Hindlimb muscle (tissue), 1 donor: ENCODE measurements at places on chromosomes 5 and 9. TPM values are rescaled to one million over a fixed set of nuclear protein-coding genes. Genes with fewer than 3 reads are reported as not detected.

Gene SPEF2
- polyA plus RNA-seq: 6.6 TPM

Gene GDNF
- polyA plus RNA-seq: 1.9 TPM

Gene TIMD4
- 2.0 TPM for polyA plus RNA-seq

Gene PHF24
- 0.23 TPM for polyA plus RNA-seq

Gene SLC25A25
- polyA plus RNA-seq: 14.9 TPM

Gene CDC25C
- 2.4 TPM for polyA plus RNA-seq

Gene SUSD3
- polyA plus RNA-seq: 2.2 TPM

Gene RASGEF1C
- polyA plus RNA-seq: 4.9 TPM

Gene C5orf52
- polyA plus RNA-seq: not detected

Gene GPR150
- polyA plus RNA-seq: 0.22 TPM

Gene RASEF
- 0.36 TPM for polyA plus RNA-seq

Gene LAMC3
- 2.1 TPM for polyA plus RNA-seq

Gene RICTOR
- polyA plus RNA-seq: 16.2 TPM

Gene BASP1
- polyA plus RNA-seq: 19.4 TPM
